ENCODE measurements at places on chromosomes 1 and 21. TPM values are rescaled to one million over a fixed set of nuclear protein-coding genes. Genes with fewer than 3 reads are reported as not detected.
A peak's percentile ranks its signal among the peaks of the same experiment; 100 is the strongest.

- DNase-seq, result peak; percentile 64
These were observed 12.1 kb upstream of the GJB5 start for GRCh38 chr1:34742667-34743270.

Gene SRM
- 71.9 TPM for polyA plus RNA-seq

Gene MPZ
- polyA plus RNA-seq, result 12.0 TPM

Gene ATP8B2
- 22.4 TPM for polyA plus RNA-seq

DNA sequence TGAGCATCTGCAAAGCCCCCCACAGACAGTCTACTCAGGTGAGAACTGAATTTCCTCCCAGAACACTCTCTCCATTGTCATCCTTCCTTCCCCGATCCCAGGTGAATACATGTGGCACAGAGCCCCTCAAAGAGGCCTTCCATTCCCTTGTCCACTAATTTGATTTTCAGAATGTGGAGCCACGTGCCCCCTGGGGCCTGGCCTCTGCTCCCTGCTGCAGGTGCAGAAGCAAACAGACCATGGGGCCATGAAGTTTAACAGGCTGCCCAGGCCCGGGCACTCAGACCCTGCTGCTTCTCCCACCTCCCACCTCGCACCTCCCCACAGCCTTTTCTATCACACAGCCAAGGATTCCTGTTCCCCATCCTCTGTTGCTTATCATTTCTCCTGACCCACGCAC, 243.8 kb upstream of the RAB4A start:
- DNase-seq, result no peak

GRCh38 chr1:225846331-225847310, 35.6 kb downstream of the TMEM63A start:
- DNase-seq, result no peak

DNA sequence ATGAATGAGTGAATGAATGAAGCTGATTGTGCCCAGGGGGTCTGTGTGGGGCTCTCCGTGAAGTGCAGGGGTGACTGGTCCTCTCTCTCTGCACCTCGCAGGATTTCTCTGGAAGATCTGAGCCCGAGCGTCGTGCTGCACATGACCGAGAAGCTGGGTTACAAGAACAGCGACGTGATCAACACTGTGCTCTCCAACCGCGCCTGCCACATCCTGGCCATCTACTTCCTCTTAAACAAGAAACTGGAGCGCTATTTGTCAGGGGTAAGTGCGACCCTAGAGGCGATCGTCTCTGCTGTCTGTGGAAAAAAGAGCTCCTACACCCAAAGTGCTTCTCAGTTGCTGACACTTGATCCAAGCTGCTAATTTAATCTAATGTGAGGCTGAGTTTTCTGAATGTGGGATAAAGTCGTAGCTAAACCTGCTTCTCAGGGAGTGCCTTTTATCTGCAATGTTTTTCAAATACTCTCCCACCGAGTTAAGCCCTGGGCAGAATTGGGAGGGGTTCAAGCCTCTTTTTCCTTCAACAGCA, 101.7 kb downstream of the HUNK start:
- no peak for DNase-seq

- no peak for DNase-seq
These were observed 26.5 kb upstream of the LRRC8C start for GRCh38 chr1:89606227-89606980.

- DNase-seq, result no peak
These were observed 74.7 kb upstream of the OLFM3 start for GRCh38 chr1:102071451-102071850.

DNA sequence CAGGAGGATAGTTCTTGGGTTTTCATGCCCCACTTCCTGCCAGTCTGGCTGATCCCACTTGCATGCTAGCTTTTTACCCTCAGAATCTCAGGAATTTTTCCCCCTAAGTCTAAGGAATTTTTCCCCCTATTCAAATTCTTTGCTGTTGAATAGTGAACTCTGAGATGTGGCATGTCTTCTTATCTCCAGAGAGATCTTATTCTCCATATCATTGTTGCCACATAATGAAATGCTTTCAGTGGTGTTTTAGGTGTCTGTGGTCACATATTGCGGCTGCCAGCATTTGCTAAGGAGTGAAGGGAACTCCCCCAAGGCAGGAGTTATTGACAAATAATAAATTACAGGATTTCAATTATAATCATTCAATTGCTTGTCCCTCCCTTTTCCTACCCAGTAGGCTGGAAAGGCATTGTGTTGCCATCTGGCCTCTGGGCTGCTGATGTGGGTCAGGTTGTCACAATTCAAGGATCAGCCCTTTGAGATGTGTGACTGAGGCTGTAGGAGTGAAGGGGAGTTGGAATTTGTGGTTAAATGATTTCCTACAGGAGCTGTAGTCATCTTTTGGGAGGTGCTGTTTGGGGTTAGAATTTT, 3.9 kb upstream of the FLG start:
- DNase-seq, result no peak

DNA sequence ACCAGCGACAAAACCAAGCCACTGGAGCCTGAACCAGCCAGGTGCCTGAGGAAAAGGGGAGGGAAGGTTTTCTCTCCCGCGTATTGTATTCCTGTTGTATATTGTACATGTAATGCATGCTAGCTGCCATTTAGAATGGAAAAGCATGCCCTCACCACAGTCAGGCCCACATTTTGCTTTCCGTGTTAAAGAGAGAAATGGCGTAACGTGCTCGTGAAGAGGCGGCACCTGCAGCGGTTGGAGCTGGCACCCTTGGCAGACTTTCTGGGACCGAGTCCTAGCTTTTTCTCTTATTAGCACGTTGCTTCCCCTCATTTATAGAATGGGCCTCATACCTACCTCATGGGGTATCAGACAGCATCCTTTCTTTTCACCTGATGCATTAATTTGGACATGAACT, 135.3 kb upstream of the IRF2BP2 start:
- DNase-seq, result no peak

- no peak for DNase-seq
These were observed 8.2 kb downstream of the SON start for GRCh38 chr21:33550772-33551660.

Gene GBP3
- polyA plus RNA-seq, result 3.8 TPM
